Activated CD8-positive, alpha-beta memory T cell treated with anti-CD3 and anti-CD28 coated beads for 4 hours (primary cell): ENCODE measurements at places on chromosomes 5 and 9.
A peak's percentile ranks its signal among the peaks of the same experiment; 100 is the strongest.

DNA sequence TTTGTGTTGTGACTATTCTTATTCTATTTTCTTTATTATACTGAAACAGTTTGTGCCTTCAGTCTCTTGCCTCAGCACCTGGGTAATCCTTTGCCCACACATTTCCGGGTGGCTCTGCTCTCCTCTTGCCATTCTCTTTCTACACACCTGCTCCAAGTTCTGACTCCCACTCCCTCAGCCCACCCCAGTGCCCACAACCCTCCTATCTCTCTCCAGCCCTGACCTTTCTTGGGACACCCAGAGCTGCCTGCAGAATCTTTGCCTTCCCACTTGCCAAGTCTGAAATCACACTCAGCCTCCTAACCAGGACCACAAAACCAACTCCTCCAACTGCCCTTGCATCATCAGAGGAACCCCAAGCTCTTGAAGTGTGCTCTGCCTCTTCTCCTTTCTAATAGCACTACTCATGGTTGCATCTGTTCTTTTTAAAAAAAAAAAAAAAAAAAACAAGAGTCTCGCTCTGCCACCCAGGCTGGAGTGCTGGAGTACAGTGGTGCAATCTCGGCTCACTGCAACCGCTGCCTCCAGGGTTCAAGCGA is 4.1 kb downstream of the SWI5 start:
- no peak for DNase-seq

DNA sequence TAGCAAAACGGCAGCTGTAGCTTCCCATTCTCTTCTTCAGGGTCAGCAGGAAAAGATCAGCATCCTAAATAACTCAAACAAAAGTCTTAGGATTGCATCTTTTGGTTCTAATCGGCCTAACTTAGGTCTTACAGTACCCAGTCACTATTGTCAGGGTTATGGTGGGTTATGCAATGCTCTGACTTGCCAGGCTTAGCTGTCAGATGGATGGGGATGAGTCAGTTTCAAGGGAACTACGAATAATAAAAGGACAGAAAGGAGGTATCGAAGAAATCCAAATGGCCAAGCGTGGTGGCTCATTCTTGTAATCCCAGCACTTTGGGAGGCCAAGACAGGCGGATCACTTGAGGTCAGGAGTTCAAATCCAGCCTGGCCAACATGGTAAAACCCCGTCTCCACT is 46.5 kb downstream of the PPP1R2B start:
- DNase-seq: no peak

DNA sequence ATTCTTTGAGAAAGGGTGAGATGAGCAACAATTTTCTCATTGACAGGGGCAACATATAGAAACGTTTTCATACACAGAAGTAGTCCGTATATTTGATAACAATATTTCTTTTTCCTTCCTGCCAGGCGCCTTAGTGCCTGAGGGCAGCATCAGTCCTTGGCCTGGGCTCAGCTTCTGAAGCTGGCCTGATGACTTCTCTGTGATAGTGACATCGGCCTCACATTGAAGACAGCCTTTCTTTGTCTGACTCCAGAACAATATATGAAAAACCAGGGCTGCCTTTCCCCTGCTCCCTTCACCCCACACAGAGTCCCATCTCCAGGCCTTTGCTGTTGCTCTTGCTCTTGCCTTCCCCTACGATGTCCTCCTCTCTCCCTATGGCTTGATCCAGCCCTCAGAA is 24.1 kb upstream of the TCOF1 start:
- no peak for DNase-seq

DNA sequence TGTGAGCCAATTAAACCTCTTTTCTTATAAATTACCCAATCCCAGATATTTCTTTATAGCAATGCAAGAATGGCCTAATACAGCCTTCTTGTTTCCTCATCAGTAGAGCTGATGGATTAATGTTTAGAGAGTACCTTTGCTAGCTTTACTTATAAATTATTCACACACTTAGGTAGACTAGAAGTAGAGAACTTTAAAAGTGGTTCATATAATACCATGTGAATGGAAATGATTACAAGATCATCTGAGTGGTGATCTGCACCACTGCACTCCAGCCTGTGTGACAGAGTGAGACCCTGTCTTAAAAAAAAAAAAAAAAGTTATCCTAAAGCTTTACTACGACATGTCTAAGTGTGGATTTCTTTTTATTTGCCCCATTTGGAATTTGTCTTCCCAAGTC is 23.2 kb upstream of the LRRTM2 start:
- no peak for DNase-seq

DNA sequence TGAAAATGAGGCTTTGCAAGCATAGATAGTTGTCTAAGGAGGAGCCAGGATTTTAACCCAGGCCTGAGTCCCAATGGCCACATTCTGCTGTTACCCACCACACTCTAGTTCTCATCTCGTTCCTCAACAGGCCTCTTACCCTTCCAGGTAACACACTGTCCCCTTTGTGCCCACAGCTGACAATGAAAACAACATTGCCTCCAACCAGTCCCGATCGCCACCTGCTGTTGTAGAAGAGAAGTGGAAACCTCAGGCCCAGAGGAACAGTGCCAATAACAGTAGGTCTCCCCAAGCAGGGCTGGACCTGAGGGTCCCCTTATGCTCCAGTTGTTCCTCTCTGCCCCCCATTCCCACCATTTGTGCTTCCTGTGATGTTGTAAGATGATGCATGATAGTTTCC is 30.4 kb downstream of the AMBP start:
- DNase-seq: no peak

DNA sequence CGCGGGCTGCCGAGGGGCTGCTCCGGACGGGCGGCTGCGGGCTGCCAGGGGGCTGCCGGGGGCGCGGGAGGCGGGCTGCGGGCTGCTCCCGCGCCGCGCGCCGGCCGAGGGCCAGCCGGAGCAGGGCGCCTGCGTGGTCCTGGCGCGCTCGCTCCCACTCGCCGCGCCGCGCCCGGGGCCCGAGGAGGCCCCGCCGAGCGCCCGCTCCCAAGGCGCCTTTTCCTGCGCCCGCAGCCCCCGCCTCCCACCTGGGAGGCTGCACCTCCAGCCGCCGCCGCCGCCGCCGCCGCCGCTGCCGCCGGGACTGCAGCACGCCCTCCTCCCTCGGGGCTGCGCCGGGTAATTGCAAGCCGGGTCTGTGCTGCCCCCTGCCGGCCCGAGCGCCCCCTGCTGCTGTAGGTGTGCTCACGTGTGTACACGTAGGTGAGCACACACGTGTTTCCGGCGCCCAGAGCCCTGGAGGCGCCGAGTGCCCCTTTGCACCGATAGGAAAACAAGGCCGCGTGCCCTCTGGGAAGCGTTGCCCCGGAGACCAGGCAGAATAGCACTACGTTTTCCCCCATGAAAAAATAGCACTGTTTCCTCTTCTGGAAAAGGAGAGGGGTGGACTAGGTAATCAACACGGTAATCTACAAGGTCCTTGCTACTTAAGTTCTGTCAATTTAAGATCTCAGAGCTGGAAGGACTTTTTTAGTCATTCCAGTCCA is at the start of gene EPB41L4B:
TSS of gene EPB41L4B (minus strand) at position 318 of the 707 bp plus-strand sequence. CDS start 613 bp downstream, outside the sequence.
- DNase-seq: peak; percentile 52

DNA sequence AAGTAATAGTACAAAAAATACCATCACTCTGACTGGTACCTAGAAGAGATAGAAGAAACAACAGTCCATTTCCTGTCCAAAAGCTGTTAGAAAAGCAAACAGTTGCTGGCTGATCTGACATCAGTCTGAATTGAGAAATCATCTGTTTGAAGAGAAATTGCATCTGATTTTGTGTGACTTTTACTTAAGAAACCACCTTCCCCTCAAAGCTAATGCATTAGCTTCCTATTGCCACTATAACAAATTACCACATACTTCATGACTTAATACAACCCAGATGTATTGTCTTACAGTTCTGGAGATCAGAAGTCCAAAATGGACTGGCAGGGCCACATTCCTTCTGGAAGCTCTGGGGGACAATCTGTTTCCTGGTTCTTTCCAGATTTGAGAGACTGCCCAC is 385.9 kb upstream of the TLE4 start:
- DNase-seq: no peak

- no peak for DNase-seq
These were observed 16.2 kb downstream of the ALDH1A1 start for GRCh38 chr9:72936679-72937078.

DNA sequence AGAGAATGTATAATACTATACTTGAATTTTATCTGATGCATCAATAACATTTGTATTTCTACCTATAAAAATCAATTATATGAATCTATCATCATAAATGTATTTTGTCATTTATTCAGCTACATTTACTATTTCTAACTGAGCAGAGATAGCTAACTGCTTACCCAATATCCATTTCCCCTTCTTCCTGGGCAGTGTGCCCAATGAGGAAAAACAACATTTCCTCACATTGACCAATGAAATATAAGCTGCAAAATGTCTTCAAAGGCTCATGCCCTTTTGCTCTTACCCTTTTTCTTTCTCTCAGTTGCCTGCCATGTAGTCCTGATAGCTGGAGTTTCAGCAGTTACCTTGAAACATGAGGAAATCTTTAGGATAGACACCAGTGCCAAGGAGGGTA is 385.8 kb upstream of the PCSK5 start:
- DNase-seq: no peak

GRCh38 chr9:38651400-38652042 is 31.1 kb upstream of the ANKRD18A start:
- no peak for DNase-seq

GRCh38 chr9:19551124-19551929 is 142.5 kb downstream of the ACER2 start:
- no peak for DNase-seq

DNA sequence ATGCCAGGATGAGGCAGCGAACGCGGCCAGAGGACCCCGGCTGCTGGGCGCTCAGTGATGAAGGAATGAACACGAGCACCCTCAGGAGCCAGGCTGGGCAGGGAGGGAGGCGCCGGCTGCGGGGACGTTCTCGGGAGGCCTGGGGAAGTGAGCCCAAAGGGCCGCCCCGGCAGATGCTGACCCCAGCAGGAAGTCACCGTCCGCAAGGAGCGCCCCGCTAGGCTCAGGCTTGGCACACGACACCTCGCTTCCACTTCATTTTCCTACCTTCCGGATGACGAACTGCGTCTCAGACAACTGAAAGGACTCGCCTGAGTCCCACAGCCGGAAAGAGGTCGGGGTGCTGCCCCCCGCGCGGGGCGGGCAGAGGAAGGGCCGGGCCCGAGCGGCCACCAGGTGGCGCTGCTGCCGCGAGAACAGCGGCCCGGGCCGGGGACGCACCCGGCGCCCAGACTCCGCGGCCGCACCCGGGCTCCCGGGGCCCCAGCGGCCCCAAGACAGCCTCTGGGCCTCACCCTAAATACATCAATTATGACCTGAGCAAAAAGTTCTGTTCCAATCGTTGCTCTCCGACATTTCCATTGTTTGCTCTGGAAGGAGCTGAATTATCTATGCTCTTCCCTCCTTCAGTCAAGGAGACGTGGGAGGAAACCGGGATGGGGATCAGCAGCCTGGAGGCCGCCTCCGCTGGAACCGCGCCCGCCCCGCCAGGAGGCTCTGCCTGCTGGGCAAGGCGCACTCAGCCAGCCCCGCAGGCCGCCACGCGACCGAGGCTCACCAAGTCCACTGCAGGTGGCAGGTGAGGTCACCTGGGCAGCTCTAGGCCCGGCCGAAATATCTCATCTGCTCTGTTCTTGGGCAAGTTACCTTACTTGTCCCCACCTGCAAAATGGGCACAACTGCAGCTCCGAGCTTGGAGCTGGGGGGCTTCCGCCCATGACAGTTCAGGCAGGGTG is 107.0 kb downstream of the ZNF354C start:
- DNase-seq: peak; percentile 51

DNA sequence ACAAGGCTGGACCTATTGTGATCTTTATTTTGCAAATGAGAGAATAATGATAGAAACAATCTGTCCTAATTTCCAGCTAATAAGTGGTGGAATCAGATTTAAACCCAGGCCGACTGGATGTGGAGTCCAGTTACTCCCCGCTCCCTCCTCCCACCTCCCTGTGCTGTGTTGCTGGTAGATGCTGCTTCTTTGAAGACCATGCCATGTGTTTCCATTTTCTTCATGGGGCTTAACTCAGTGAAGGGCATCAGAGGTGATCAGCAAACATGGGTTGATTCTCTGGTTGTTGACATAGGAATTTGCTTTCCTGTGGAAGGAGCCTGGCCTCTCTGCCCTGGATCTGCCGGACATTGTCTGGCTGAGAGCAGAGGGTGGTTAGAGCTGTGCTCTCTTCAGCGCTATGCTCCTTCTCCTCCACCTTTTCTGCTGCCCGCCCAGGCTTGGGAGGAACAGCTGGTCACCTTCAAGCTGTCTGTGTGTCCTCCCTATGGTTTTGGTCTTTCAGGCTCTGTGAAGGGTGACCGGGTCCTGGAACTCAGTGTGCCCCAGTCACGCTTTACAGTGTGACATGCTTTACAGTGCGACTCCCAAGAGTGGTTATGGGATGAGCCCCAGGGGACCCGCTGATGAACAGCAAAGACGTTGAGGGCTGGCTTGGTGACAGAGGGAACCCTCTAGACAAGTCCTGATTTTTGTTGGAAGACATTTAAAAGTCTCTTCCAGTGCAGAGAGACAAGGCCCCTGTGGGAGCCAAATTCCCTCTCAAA is 68.4 kb upstream of the RPS23 start:
- no peak for DNase-seq

- no peak for DNase-seq
These were observed 612 bp upstream of the ATG10 start for GRCh38 chr5:81971111-81971711.

- DNase-seq: no peak
These were observed 22.9 kb downstream of the C5orf15 start for GRCh38 chr5:133945568-133945967.

GRCh38 chr9:16136961-16137360 is 584.1 kb downstream of the CCDC171 start:
- DNase-seq: no peak

DNA sequence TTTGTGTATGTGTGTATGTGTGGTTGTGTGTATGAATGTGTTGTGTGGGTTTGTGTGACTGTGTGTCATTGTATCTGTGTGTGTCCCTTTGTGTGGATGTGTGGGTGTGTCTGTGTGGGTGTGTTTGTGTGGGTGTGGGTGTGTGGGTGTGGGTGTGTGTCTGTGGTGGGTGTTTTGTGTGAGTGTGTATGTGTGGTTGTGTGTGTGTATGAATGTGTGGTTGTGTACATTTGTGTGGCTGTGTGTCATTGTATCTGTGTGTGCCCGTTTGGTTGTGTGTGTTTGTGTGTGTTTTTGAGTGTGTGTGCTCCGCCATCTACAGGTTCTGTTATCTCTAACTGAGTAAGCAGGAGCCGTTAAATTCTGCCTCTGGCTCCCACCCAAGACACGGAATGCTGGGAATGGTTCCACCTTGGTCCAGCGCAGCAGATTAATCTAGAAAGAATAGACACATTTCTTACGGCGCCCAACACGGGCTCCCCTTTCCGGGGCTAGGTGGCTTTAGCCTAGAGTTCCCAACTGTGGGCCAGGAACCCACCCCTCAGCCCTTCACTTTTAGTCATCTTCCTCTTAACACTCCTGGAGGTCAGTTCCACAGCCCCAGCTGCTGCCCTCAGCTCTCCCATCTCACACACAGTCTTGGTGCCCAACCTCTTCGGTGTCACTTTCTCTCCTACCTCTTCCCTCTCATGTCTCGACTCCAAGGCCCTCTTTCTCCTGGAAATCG is 197.1 kb downstream of the TTLL11 start:
- no peak for DNase-seq

- DNase-seq: no peak
These were observed 78.1 kb downstream of the PHF2 start for GRCh38 chr9:93654351-93654961.
